IPS-NIHi11 (cell line): ENCODE measurements at places on chromosomes 6 and 20.

GRCh38 chr20:19609642-19610223, 148.3 kb upstream of the RIN2 start:
- no peak for DNase-seq

DNA sequence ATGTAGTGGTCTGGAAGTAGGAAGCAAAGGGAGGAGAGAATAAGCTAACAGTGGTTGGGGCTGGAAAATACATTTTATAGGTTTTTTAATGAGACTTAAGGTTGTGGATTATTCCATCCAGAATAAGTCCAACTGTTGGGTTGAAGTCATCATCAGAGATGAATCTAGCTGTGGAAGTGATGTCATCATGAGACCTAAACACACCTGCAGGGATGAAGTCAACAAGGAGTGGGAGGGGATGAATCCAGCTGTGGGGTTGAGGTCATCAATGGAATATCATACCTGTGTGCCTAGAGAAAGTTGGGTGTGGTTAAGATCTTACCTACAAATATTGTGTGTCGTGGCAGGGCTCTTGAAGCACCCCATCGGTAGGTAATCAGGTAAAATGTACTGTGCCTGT, 730.7 kb downstream of the RFPL4B start:
- no peak for DNase-seq

GRCh38 chr6:37088897-37089296, 81.1 kb upstream of the PIM1 start:
- no peak for DNase-seq

GRCh38 chr6:79468587-79468986, 68.6 kb downstream of the LCA5 start:
- DNase-seq: no peak

DNA sequence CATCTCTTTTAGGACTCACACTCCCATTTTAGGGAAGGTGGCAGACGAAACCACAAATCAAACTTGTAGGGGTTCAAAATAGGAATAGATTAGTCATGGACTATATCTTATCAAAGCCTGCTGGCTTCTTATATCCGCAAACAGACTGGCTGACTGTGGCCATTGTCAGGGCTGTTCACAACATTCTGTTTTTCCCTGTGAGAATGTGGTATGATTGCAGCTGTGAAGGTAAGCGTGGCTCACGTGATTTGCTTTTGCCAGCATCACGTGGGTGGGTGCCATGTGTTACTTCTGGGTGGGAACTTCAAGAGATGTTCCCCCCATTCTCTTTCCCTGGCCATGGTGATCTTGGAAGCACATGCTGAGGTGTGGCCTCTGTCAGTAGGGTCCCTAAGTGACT, 5.9 kb downstream of the IP6K3 start:
- DNase-seq: no peak

GRCh38 chr6:159299566-159299965, 130.4 kb downstream of the FNDC1 start:
- no peak for DNase-seq

- DNase-seq: no peak
Measured at GRCh38 chr20:43477193-43477592, 19.5 kb downstream of the SRSF6 start.

GRCh38 chr6:112833581-112834131, 486.5 kb downstream of the RFPL4B start:
- peak; percentile 5 for DNase-seq

- DNase-seq: no peak
Measured at GRCh38 chr6:82525775-82526495, 162.3 kb downstream of the TPBG start.

GRCh38 chr6:46271107-46271506, 100.3 kb upstream of the ENPP5 start:
- no peak for DNase-seq

DNA sequence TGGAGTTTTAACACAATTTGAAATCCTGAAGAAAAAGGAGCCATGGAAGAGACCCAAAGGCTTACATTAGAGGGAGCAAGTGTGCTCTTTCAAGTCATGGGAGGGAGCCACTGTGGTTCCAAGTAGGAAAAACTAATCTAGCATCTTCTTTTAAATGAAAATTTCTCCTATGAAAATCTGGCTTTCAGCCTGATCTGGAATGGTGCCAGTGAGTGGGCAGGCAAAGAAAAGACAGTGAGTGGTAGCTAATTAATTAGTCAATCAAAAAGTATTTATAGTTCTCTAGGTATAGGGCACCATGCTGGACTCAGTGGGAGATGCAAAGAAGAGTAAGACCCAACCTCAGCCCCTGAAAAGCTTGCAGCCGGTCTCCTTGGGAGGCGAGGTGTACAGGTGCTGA, 21.9 kb downstream of the CAP2 start:
- DNase-seq: no peak

- no peak for DNase-seq
Measured at GRCh38 chr20:32920530-32921298, 62.0 kb downstream of the EFCAB8 start.

GRCh38 chr20:6780433-6781190, 13.1 kb downstream of the BMP2 start:
- no peak for DNase-seq

- DNase-seq: peak; percentile 22
Measured at GRCh38 chr6:27743787-27744186, 168.4 kb downstream of the OR2B2 start.

- no peak for DNase-seq
Measured at GRCh38 chr6:79862126-79862525, 85.2 kb downstream of the ELOVL4 start.

DNA sequence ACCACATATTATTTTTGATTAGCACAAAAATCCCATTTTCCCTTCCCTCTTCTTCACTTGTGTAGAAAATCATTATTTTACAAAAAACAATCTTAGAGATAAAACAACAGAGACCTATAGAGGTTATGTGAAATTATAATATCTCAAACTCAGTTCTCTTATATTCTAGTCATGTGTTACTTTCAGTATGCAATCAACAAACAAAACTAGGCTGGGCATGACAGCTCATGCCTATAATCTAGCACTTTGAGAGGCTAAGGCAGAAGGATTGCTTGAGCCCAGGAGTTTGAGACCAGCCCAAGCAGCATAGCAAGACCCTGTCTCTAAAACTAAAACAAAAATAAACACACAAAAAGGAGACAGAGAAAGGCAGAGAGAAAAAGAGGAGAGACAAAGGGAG, 211.4 kb upstream of the SGK1 start:
- no peak for DNase-seq

GRCh38 chr6:45254253-45254652, 73.9 kb upstream of the RUNX2 start:
- DNase-seq: no peak

DNA sequence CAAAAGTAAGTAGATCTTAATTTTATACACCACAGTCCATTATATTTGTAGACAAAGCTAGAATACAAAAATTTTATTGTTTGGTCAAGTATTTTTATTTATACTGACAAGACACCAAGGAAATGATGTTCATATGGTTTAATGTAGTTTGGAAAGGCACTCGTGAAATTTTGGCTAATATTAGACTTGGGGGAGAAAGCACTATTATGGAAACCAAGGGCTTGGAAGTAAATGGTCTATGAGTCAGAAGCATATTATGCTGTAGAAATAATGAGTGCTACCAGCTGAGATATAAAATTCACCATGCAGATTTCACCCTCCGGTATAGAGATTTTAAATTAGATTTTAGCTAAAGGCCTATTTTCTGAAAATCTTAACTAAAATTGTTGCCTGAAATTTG, 233.6 kb downstream of the KCNQ5 start:
- no peak for DNase-seq

GRCh38 chr6:84976526-84977362, 212.3 kb upstream of the TBX18 start:
- DNase-seq: no peak

- no peak for DNase-seq
Measured at GRCh38 chr6:19554356-19555225, 282.6 kb upstream of the ID4 start.

- no peak for DNase-seq
Measured at GRCh38 chr20:52614051-52614863, 357.9 kb upstream of the TSHZ2 start.

DNA sequence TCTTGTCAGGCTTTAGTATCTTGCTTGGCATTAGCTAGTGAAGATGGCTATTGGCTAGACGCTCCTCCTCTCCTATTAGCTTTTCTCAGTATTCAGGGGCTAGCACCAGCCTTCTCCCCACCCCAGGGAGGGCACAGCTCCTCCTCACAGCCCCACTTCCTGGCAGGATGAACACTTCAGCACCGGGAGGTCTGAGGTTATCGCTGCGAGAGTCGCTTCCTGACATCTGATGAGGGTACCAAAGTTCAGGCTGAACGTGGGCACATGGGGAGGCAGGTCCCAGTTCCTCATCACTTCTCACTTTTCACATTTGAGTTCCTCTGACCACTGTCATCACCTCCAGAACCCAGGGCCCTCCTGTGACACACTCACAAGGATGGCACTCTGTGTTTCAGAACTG, 66.6 kb downstream of the LAMA4 start:
- DNase-seq: no peak

DNA sequence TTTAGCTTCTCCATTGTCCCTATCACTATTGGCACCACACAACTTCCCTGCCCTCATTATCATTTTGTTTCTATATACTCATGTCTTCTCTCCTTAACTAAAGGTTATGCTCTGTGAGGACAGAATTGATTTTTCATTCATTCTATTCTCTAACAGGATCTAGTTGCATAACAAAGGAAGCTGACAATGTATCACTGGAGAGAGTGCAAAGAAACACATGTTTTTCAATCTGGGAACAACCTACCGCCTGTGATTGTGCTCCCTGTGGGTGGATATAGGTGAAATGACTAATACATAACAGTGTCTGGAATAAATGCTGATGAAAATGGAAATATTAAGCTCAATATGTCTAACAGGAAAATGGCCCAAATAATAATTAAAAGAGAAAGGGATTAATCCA, 56.6 kb downstream of the COL12A1 start:
- no peak for DNase-seq

- no peak for DNase-seq
Measured at GRCh38 chr6:108989700-108990099, 104.9 kb downstream of the SESN1 start.

DNA sequence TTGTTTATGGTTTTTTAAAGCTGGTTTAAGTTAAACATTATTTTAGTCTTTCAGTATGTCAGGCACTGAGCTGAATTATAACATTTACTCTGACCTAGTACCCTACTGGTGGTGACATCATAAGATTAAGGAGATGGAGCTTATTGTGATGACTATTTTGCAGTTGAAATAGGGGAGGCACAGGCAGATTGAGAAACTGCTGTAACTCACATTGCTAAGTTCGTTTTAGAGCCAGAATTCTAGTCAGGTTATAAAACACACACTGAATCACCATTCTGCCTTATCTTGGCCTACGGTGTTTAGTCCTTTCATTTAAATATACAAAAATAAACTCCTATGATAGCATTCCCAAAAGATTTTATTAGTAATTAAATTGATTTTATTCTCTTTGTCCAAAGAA, 584.1 kb downstream of the TFAP2A start:
- DNase-seq: no peak

- no peak for DNase-seq
Measured at GRCh38 chr6:95294043-95294442, 283.3 kb upstream of the MANEA start.

GRCh38 chr20:49279677-49280462, 2.0 kb upstream of the ZNFX1 start:
- no peak for DNase-seq

DNA sequence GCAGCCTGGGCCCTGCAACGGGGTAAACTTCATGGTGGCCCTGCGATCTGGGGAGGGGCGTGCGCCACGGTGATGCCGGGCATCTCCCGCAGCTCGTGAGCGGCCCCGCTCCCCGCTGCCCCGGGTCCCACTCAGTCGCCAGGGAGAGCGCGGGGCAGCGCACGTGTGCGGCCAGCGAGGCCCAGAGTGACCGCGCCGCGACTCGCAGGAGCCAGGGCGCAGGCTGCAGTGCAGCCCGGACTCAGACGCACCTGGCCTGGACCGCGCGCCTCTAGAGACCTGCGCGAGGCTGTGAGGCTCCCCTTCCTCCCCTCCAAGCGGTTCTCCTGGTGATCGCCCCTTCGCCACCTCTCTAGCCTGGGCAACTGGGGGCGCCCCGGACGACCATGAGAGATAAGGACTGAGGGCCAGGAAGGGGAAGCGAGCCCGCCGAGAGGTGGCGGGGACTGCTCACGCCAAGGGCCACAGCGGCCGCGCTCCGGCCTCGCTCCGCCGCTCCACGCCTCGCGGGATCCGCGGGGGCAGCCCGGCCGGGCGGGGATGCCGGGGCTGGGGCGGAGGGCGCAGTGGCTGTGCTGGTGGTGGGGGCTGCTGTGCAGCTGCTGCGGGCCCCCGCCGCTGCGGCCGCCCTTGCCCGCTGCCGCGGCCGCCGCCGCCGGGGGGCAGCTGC, 652 bp downstream of the BMP6 start:
- peak; percentile 60 for DNase-seq

GRCh38 chr6:146135167-146135566, 106.3 kb downstream of the GRM1 start:
- no peak for DNase-seq

GRCh38 chr6:136968837-136969236, 46.7 kb downstream of the SLC35D3 start:
- DNase-seq: no peak

DNA sequence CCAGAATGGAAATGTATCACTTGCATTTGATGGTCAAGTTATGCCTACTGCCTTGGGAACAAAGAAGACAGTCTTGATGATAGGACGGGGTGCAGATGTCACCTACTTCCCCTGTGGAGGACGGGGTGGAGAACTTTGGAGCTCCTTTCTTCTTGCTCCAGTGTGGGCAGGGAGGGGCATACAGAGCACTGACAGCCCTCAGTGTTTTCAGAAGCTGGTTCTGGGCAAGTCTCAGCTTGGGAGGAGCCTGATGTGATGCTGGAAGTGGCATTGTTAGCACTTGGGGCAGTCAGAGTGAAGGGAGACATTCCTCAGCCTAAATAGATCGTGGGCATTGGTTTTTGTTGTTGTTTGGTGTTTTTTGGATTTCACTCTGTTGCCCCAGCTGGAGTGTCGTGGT, 59.7 kb downstream of the SYNJ2 start:
- no peak for DNase-seq

- no peak for DNase-seq
Measured at GRCh38 chr6:128822271-128822670, 60.7 kb upstream of the LAMA2 start.

GRCh38 chr20:45113865-45114264, 1.1 kb downstream of the WFDC5 start:
- no peak for DNase-seq

- no peak for DNase-seq
Measured at GRCh38 chr20:8060977-8061376, 41.4 kb upstream of the TMX4 start.

DNA sequence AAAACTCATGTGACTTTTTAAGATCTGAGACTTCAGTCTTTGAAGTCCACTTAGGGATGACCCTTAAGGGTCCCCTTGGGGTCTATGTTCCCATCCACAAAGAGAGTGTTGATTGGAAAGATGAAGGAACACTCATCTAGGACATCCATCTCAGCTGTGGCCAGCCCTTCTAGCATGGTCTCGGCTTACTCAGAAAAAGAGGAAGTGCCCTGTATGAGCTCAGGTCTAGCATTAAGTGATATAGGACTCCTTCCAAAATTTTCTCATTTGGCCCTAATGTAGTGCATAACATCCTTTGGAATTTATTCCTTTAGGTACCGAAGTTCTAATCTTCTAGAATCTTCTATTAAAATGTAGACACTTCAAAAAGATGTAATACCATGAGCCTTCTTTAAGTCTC, 77.4 kb downstream of the NDUFAF5 start:
- DNase-seq: no peak

- DNase-seq: no peak
Measured at GRCh38 chr6:53377793-53378192, 29.0 kb upstream of the ELOVL5 start.

- DNase-seq: no peak
Measured at GRCh38 chr6:138689849-138690248, 83.7 kb upstream of the CCDC28A start.
